Mucosa of descending colon (tissue), 3 donors: ENCODE measurements at places on chromosomes 2 and 18.

GRCh38 chr2:231425811-231426703, 30.5 kb downstream of the B3GNT7 start:
- peak; percentile 39 for DNase-seq

GRCh38 chr2:220857368-220857767, 714.7 kb downstream of the EPHA4 start:
- no peak for DNase-seq

DNA sequence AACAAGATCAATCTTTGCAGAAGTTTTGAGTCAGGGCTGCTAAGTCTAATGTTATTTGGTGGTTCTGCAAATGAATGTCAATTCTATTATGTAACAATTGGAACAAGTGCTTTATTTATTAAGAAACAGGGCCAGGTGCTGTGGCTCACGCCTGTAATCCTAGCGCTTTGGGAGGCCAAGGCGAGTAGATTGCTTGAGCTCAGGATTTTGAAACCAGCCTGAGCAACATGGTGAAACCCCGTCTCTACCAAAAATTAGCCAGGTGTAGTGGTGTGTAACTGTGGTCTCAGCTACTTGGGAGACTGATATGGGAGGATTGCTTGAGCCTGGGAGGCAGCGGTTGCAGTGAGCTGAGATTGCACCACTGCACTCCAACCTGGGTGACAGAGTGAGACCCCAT, 13.2 kb upstream of the RNF103 start:
- DNase-seq = no peak

GRCh38 chr2:10383960-10384734, 64.0 kb downstream of the ODC1 start:
- DNase-seq = no peak

DNA sequence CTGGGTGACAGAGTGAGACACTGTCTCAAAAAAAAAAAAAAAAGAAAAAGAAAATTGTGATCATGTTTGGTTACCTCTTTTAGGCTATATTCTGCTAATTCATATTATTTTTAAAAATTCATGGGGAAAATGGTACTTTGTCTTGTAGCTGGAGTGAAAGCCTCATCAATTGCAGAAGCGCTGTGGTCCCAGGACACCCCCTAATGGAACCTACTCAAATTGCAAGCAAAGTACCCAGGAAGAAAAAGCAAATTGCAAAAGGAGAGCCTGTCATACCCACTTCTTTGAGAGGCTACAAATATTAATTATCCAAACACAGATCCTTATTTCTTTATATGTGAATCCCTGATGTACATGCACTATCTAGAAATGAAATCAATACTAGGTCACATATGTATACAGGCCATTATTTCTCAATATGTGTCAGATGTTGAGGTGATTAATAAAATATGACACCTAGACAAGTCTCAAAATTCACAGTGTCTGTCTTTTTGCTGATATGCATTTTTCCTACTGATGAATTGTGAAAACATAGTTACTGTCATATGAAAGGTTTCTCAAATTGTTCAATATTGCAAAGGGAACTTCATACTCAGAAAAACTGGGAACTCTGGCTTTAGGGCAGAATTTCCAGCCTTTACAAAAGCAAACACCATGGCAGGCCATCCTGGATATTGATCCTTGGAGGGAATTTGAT, 12.6 kb downstream of the CRACDL start:
- no peak for DNase-seq

DNA sequence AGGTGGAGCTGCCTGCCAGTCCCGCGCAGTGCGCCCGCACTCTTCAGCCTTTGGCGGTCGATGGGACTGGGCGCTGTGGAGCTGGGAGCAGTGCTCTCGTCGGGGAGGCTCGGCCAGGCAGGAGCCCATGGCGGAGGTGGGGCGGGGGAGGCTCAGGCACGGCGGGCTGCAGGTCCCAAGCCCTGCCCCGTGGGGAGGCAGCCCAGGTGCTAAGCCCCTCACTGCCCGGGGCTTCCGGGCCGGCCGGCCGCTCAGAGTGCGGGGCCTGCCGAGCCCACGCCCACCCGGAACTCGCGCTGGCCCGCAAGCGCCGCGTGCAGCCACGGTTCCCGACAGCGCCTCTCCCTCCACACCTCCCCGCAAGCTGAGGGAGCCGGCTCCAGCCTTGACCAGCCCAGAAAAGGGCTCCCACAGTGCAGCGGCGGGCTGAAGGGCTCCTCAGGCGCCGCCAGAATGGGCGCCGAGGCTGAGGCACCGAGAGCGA, 316.4 kb downstream of the RND3 start:
- DNase-seq = peak; percentile 29

GRCh38 chr18:38747153-38747552, 1181.6 kb upstream of the CELF4 start:
- DNase-seq = no peak

DNA sequence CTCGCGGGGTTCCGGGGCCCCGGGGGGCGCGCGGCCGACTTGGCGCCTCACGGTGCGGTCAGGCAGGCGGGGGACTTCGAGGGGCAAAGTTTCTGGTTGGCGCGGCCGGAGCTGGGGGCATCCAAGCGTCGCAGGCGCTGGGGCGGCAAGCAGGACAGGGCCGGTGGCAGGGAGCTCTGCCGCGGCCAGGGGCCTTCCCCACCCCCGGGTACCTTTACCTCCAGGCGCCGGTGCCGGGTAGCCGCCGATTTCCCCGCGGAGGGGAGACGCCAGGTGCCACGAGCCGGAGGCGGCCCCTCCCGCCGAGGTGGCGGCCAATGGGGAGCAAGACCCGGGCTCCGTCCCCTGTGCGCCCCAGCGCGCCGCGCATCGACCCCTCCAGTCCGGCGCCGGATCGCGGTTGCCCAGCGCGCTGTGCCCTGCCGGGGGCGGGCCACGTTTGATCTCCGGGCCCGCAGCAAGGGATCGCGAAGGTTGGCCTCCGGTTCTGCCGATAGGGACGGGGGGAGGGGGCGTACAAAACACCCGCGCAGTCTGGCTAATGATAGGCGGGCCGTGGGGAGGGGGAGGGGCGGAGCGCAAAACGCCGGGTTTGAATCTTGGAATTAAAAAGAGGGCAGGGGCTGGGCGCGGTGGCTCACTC, at the start of gene ST8SIA5:
TSS of gene ST8SIA5 (minus strand) at position 495 of the 643 bp plus-strand sequence. CDS start 545 bp downstream, outside the sequence.
- no peak for DNase-seq

GRCh38 chr2:181138816-181139215, 158.4 kb downstream of the UBE2E3 start:
- DNase-seq = no peak

- no peak for DNase-seq
These were observed 3.1 kb downstream of the DCC start for GRCh38 chr18:52343138-52343537.

GRCh38 chr2:153870308-153870707, 1.4 kb upstream of the GALNT13 start:
- no peak for DNase-seq

DNA sequence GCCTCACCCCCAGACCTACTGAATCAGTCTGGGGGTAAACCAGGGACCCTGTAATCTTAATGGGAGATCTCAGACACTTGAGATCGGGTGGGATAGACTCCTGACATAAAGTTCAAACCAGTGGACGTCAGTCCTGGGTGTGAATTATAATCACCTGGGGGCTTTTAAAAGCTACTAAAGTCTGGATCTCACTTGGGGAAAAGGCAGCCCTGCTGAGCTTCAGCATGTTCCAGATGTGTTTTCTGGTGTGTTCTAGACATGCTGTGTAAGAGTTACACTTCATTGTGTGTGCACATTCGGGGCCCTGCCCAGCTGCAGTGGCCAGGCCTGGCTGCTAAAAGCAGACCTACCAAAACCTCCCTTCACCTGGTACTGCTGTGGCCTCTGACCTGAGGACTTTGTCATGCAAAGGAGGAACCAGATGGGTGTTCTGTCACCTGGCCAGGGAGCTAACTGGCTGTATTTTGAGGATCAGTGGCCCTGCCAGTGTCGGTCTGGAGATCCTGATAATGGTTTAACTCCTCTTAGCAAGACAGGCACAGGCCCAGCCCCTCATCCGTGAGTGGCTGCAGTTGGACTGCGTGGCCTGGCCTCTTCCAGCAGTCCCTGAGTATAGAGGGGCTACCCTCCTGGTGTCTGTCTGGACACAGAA, 10.6 kb downstream of the RRM2 start:
- DNase-seq = no peak

DNA sequence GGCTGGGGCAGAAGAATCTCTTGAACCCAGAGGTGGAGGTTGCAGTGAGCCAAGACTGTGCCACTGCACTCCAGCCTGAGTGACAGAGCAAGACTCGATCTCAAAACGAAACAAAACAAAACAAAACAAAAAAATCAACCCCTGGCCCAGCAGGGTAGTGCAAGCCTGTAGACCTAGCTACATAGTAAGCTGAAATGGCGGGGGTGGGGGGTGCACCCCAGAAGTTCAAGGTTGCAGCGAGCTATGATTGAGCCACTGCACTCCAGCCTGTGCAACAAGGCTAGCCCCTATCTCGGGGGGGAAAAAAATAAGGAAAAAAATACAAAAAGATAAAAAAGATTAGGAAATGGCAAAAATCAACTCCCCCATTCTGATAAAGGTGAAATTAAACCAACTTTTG, 6.4 kb downstream of the ATL2 start:
- no peak for DNase-seq

DNA sequence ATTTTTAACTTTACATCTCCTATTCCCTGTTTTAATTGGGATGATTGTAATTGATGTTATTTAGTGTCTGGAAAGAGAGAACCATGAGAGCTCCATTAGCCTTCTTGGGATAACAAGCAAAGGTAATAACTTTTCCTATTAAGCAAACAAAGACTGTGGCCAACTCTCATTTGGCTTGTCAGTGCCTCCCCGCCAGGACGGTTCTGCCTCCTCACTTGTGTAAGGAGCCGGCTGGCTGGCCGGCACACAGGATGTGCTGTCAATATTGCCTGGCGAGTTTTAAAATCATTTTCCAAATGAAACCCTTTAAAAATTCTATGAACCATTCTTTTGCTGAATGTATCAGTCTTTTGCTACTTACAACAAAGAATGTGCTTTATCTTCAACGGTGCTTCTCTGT, 898.3 kb downstream of the CPS1 start:
- no peak for DNase-seq

DNA sequence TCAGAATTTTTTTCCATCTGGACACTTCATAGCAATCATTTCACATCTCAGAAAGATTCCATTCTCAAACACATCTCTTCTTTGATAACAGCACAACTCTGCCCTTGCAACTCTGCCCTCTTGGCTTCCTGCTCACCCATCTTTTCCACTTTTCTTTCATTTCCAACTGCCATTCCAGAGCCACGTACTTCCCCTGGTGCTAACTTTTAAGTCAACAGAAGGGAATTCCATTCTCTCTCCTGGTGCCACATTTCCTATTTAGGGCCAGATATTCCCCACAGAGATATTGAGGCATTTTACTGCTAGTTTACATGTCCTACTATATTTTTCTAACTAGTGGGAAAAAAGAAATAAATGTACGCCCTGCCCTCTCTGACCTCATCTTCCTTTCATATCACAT, 590.2 kb downstream of the ARHGAP15 start:
- DNase-seq = no peak

GRCh38 chr2:24107-24506, 22.2 kb downstream of the FAM110C start:
- no peak for DNase-seq

DNA sequence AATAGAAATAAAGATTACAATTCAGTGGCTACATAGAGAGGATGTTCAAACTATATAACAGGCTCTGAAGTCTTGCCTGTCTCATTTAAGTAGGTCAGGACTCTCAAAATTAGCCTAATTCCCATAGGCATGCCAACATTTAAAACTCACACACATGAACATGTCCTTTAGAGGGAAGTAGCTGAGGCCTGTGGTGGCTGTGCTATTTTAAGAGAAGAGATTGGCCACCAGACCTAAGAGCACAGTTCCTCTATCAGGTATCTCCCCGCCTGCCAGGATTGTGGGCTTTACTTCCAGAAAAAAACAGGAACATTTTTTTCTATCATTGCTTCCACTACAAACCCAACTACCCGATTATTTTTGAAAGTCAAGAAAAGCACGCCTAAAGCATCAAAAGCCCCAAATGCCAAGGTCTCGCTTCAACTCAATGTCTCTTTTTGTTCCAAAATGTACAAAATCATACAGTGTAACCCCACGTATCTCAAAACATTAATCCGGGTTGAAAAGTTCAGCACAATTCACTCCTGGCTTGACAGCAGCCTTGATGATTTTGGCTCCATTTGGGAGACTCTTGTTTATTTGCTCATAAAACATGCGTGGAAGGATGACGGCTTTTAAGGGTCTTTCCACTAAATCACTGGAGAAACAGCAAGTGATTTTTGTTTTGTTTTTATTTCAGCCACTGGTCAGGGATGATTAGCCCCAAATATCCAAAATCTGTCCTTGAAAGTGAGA, 15.3 kb downstream of the FHL2 start:
- no peak for DNase-seq

DNA sequence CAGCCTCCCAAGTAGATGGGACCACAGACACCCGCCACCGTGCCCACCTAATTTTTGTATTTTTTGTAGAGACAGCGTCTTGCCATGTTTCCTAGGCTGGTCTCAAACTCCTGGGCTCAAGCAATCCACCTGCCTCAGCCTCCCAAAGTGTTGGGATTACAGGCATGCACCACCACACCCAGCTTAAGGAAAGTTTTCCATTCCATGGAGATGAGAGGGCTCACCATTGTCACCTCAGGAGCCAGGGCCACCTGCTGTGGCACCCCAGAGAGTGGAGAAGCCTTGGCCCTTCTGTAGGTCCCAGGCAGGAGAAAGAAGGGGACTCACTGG, 4.6 kb downstream of the SLC35F6 start:
- DNase-seq = no peak

- DNase-seq = peak; percentile 37
These were observed 132.7 kb downstream of the TSN start for GRCh38 chr2:121888189-121888557.

DNA sequence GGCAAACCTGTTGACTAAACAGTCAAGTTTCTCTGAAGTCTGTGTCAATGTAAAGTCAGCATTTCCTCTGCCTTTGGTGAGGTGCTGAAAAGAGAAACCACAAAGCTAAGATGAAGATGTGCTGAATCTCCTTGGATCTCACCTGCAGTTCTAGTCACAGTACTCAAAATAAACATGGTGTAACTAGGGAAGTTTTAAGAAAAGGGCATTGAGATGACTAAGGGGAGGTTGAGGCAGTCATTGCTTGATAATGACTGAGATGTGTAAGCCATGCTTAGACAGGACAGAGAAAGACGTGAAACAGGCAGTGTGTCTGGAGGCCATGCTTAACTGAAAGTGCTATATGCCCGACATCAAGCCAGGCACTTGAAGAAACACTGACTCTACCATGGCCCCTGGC, 1010.0 kb upstream of the CELF4 start:
- no peak for DNase-seq

DNA sequence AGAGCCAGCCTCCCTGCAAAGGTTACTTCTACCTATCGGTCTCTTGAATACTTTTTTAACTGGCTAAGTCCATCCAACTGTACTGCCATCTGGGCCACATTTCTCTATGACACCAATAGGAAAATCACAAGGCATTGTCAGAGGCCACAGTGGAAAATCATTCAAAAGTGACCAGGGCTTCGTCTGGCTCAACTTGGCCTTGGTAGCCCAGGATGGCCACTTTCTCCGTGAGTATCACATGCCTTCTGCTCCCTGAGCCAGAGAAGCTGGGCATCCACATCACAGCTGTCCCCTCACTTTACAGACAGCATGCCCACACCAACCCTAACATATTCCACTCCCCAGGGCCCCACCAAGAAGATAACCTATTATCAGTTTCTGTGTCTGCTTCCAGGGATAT, 5.8 kb downstream of the CIB4 start:
- DNase-seq = no peak

GRCh38 chr2:155872396-155872795, 460.1 kb downstream of the NR4A2 start:
- DNase-seq = no peak

- no peak for DNase-seq
These were observed 17.8 kb downstream of the RASGRP3 start for GRCh38 chr2:33494155-33494779.

GRCh38 chr2:241136661-241137260, 12.5 kb downstream of the PASK start:
- DNase-seq = no peak

- no peak for DNase-seq
These were observed 5.8 kb downstream of the IL36A start for GRCh38 chr2:113011108-113011507.
